ENCODE measurements at places on chromosomes 11 and 22. TPM values are rescaled to one million over a fixed set of nuclear protein-coding genes. Genes with fewer than 3 reads are reported as not detected.

Gene CALCA
- 0.88 TPM for polyA plus RNA-seq

Gene CHRNA10
- 1.5 TPM for polyA plus RNA-seq

Gene CELSR1
- 0.38 TPM for polyA plus RNA-seq

Gene WNT11
- 0.25 TPM for polyA plus RNA-seq

Gene MICAL2
- polyA plus RNA-seq = 87.7 TPM

Gene SLC37A2
- 0.72 TPM for polyA plus RNA-seq

Gene KDM4E
- polyA plus RNA-seq = not detected

Gene ADAMTS8
- polyA plus RNA-seq = 3.3 TPM

GRCh38 chr22:46764779-46765485 lies 2.5 kb downstream of the TBC1D22A start:
- H3K4me1 ChIP-seq = peaks cover 3% of the 10 kb centered on the region
- no peaks in the 10 kb centered on the region for H3K27me3 ChIP-seq
- H3K4me3 ChIP-seq = no peak overlapping the region
- no peak overlapping the region for H3K27ac ChIP-seq
- H3K36me3 ChIP-seq = no peaks in the 10 kb centered on the region

DNA sequence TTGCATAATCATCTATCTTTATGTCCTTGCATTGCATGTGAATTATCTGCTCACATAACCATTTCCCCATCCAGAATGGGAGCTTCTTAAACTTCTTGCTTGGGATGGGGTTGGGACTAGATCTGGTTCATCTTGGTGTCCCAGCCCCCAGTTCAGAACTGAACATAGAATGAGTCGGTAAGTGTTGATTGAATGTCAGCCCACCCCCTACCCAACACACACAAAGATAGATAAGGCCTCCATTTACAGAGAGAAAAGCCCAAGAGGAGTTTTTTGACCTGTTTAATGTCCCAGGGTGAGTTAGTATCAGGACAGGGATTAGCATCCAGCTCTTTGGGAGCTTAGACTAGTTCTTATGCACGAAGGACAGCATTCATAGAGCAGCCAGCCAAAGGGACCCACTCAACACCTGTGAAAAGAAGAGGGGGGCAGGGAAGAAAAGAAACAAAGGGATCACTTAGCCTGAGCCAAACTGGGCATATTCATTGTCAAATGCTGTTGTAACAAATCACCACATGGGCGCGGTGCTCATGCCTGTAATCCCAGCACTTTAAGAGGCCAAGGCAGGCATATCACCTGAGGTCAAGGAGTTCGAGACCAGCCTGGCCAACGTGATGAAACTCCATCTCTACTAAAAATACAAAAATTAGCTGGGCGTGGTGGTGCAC lies 57.4 kb downstream of the CHRDL2 start:
- H3K36me3 ChIP-seq = no peaks in the 10 kb centered on the region
- peak overlapping the region; percentile 49 for H3K27ac ChIP-seq
- no peak overlapping the region for H3K4me3 ChIP-seq
- H3K4me1 ChIP-seq = no peaks in the 10 kb centered on the region

GRCh38 chr11:80515097-80515496 lies 1074.3 kb upstream of the TENM4 start:
- no peaks in the 10 kb centered on the region for H3K36me3 ChIP-seq
- no peak overlapping the region for H3K27ac ChIP-seq
- H3K27me3 ChIP-seq = no peaks in the 10 kb centered on the region
- H3K4me1 ChIP-seq = no peaks in the 10 kb centered on the region

- H3K27ac ChIP-seq = no peak overlapping the region
- H3K27me3 ChIP-seq = no peaks in the 10 kb centered on the region
- H3K4me1 ChIP-seq = no peaks in the 10 kb centered on the region
- peaks cover 3% of the 10 kb centered on the region for H3K36me3 ChIP-seq
- DNase-seq = no peak
Observed at GRCh38 chr11:86255896-86256295, 11.3 kb downstream of the EED start.

DNA sequence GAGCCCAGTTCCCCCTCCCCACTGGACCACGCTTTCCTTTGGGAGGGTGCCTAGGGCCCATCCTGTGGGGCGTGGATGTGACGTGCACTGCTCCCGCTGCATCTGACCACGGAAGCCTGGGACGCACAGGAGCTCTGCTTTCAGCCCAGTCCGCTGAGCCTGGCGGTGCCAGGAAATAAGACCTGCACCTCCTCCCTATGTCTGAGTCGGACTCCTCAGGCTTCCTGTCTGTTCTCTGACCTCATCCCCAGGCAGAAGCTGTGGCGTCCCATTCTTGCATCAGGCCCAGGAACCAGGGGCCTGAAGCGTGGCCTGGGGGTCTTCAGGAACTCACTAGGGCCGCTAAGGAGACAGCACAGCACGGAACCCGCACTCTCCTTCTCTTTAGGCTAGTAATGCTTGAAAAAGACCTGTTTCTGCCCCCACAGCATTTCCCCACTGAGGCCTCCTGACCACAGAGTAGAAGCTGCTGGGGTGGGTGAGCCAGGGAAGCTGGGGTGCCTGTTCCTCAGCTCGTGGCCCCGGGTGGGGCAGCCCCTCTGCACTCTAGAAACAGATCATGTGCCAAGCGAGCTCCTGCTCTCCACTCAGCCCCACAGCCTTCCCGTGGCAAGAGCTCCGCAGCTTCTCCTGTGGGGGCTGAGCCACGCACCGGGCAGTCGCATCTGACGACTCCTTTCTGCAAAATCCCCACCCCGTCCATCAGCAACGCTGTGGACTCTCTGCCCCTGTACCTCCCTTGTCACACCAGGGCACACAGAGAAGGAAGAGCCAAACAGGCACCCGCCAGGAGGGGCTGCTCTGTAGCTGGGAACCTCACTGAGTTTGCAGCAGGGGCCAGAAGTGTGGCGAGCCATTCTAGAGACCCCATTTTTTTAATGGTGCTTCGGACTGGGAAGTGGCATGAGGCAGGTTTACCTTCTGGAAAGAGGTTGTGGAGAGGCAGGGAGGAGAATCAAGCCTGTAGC lies 22.6 kb downstream of the MOV10L1 start:
- no peak overlapping the region for H3K4me3 ChIP-seq
- no peaks in the 10 kb centered on the region for H3K36me3 ChIP-seq
- DNase-seq = peak; percentile 76

- peaks cover 3% of the 10 kb centered on the region for H3K4me1 ChIP-seq
- H3K27ac ChIP-seq = peak overlapping the region; percentile 77
- no peak for DNase-seq
- no peak overlapping the region for H3K4me3 ChIP-seq
- H3K36me3 ChIP-seq = no peaks in the 10 kb centered on the region
Observed at GRCh38 chr11:8672346-8672745, 10.1 kb downstream of the TRIM66 start.

GRCh38 chr11:6673523-6674218 lies 9.5 kb downstream of the MRPL17 start:
- no peak overlapping the region for H3K27ac ChIP-seq
- no peaks in the 10 kb centered on the region for H3K27me3 ChIP-seq
- DNase-seq = no peak
- no peaks in the 10 kb centered on the region for H3K36me3 ChIP-seq
- H3K4me1 ChIP-seq = no peaks in the 10 kb centered on the region
- no peak overlapping the region for H3K4me3 ChIP-seq

DNA sequence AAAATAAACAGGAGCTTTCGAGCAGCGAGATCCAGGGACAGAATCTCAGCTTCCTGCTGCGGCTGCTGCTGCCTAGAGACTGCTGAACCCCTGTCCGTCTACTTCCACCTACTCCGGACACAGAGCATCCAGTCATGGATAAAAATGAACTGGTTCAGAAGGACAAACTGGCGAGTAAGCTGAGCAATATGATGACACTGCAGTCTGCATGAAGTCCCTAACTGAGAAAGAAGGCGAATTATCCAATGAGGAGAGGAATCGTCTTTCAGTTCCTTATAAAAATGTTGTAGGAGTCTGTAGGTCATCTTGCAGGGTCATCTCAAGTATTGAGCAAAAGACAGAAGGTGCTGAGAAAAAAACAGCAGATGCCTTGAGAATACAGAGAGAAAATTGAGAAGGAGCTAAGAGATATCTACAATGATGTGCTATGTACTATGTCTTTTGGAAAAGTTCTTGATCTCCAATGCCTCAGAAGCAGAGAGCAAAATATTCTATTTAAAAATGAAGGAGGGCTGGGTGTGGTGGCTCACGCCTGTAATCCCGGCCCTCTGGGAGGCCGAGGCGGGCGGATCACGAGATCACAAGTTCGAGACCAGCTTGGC lies 11.1 kb upstream of the MS4A2 start:
- DNase-seq = no peak
- no peaks in the 10 kb centered on the region for H3K4me1 ChIP-seq
- no peak overlapping the region for H3K4me3 ChIP-seq
- H3K27me3 ChIP-seq = no peaks in the 10 kb centered on the region
- H3K36me3 ChIP-seq = no peaks in the 10 kb centered on the region

DNA sequence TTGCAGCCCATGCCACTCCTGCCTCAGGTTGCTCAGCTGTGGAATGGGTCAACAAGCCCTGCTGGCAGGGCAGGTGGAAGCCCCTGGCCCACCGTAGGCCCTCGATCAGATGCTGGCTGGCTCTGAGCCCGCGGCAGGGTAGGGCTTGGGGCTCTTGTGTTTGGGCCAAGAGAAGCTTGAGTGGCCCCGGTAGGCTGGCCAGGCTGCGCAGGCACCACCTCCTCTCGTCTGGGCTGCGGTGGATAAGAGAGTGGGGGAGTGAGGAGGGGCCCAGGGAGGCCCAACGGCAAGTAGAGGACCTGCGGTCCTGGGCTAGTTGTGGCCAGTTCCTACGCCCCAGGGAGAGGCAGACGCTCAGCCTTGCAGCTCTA lies 115.2 kb downstream of the CEP164 start:
- H3K4me3 ChIP-seq = no peak overlapping the region
- H3K4me1 ChIP-seq = no peaks in the 10 kb centered on the region
- no peak overlapping the region for H3K27ac ChIP-seq
- no peak for DNase-seq

DNA sequence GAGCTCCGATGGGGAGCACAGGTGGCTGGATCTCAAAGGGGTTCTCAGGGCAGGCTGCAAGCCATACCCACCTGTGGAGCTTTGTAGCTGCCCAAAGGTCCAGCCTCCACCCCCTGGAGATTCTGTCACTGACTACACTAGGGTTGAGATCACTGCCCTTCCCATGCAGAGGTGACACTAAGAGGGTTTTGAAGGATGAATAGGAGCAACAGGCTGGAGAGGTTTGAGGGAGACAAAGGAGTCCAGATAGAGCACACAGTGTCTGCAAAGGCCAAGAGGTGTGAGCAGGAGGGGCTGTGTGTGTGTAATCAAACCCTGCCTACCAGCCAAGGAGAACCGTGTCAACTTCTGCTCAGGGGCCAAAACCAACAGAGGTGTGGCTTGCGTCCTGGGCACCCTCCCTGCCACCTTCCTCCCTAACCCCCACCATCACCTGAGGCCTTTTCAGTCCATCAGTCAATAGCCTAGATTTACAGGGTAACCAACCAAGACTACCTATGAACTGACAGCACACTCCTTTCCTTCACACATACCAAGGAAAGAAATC lies 43.0 kb upstream of the WNT11 start:
- no peak overlapping the region for H3K27ac ChIP-seq
- H3K4me1 ChIP-seq = no peaks in the 10 kb centered on the region
- H3K36me3 ChIP-seq = no peaks in the 10 kb centered on the region
- no peaks in the 10 kb centered on the region for H3K27me3 ChIP-seq

DNA sequence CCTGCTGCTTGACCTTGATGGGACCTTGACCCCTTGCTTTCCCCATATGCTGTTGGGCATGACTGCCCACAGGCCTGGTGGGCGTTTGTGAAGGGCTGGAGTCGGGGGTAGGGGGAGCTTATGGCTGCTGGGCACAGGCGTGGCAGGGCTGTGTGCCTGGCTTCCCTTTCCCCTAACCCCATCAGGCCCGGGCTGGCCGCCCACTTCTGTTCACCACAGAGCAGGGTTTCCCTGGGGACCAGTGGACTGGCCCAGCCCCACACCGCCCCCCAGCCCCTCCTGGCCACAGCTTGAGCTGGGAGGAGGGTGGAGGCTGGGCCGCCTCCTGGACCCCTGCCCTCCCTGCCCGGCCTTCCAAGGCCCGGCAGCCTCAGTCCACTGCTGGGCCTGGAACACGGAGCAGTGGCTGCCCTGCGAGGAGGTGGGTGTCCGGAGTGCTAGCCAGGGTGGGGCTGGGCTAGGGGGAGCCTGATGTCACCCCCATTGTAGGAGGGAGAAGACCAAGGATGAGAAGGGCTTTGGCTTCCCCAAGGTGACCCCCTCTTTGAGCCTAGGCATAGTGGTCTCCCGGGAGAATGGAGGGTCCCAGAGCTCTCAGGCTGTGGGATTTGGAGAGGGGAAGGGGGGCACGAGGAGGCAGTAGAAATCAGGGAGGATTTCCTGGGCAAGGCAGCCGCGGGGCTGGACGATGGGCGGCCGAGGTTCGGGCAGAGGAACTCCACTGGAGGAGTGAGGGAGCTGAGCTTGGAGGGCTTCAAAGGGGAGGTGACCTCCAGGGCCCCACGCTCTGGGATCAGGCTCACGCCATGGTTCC lies at the start of gene AIFM3:
Gene AIFM3, plus strand, starts transcription at position 373 of the 814 bp plus-strand sequence. CDS start 690 bp downstream, outside the sequence.
- H3K4me3 ChIP-seq = no peak within 1 kb of the TSS
- no peaks in the 10 kb centered on the region for H3K4me1 ChIP-seq
- H3K36me3 ChIP-seq = no peaks in the 10 kb centered on the region
- no peak within 1 kb of the TSS for H3K27ac ChIP-seq
- H3K27me3 ChIP-seq = no peaks in the 10 kb centered on the region
- no peak for DNase-seq

DNA sequence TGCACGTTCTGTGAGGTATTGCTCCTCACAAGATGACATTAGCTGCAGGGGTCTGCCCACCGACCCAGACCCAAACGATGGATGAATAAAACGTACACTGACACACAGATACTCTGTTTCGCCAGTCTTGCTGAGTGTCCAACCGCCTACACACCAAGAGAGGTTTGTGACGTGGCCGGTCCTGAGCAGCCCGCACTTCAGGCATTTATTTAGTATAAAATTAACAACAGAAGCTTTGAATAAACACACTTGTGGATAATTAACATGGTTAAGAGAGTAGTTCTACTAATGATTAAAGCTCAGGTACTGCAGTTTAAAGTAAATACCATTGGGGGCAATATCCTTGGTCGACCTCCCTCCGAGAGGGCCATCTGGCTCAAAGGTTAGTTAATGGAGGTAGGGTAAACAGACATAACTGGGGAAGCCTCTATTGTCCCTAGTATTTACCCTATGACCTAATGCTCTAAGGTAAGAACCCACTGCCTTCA lies 75.7 kb downstream of the CCDC83 start:
- no peak for DNase-seq
- no peaks in the 10 kb centered on the region for H3K36me3 ChIP-seq
- H3K27me3 ChIP-seq = no peaks in the 10 kb centered on the region
- no peak overlapping the region for H3K27ac ChIP-seq

DNA sequence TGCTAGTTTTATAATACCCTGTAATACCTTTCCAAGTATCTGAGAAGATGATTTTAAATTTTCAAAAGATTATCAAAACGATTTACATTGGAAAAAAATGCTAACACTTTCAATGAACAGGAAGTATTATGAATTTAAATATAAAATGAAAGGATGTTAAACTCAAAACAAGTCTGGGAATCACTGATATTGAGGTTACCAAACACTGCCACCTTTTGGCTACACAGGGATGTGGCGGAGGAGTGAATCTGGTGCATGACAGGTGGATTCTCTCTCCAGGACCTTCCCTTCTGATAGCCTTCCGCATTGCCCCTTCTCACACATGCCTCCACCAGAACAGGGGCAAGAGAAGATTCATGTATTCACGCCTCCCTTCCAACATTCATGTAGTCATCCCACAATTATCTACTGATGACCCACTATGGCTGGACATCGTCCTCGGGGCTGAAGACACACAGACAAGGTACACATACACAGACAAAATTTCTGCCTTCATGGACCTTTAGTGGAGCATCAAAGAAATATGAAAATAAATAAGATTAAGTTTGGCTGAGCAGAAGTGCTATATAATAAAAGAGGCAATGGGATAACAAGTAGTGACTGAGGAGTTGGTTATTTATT lies 34.7 kb downstream of the ATG16L2 start:
- peak; percentile 24 for DNase-seq
- H3K4me3 ChIP-seq = no peak overlapping the region
- H3K36me3 ChIP-seq = peaks cover 3% of the 10 kb centered on the region
- no peaks in the 10 kb centered on the region for H3K27me3 ChIP-seq
- H3K4me1 ChIP-seq = peaks cover 2% of the 10 kb centered on the region
